ENCODE measurements at places on chromosomes 16 and 17.

- no peak for DNase-seq
These were observed 4.7 kb upstream of the SPAG7 start for GRCh38 chr17:4972322-4972721.

DNA sequence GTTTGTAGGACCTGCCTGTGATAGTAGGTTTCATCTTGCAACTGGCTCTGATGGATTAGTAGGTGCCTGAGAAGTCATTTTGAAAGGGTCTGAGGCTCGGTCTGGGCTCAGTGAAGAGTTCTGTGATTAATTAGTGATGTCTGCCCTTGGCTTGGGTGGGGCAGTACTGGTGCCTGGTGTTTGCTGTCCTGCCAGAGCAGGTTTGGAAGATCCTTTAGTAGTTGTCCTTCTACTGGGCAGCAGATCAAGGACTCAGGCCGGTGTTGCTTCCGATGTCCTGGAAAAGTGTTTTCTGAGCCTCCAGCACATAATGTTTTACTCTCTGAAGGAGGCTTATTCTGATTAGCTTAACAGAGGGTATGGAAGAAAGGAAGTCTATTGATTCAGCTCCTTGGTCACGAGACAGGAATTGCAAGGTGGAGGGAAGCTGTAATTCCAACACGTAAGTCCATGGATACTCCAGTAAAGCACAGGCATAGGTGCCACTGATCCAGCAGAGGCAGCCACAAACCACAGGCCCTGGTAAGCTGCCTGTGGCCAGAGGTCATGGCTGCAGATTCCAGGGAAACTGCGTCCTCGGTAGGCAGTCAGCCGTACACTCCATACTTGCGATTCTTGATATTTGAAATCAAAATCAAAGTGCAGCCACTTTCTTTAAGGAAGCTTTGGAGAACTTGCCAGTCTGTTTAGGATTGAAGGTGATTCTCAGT lies 18.7 kb downstream of the HLF start:
- DNase-seq, result no peak

DNA sequence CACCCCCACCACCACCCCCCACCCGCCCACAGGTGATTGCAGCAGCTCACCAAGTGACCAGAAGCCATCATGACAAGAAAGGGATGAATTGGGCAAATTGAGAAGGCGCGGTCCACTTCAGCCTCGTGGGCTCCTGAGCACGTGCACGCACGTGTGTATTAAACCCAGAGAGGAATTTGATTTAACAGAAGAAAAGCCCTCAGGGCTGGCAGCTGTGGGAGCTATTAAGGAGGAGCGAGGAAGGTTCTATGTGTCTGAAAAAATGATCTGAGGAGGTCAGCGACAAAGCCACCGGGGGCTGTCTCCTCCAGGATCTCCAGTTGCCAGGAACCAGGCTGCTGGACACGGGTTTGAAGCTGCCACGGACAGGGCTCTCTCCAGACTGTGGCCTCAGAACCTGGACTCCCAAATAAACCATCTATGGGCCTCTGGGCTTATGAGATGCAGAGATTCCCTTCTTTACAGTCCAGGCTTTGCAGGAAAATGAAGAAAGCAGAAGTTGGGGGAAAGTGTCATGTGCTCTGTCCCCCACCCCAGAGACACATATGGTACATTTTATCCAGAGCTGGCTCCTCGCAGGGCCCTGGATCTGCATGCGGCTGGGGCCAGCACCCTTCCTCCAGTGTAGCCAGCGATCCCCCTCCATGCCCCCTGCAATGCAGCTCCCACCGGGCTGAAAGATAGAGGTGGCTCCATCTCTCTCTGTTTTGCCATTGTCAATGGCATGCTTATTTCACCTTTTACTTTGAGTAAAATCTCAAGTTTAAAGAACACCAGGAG lies 219.7 kb upstream of the RPL38 start:
- no peak for DNase-seq

DNA sequence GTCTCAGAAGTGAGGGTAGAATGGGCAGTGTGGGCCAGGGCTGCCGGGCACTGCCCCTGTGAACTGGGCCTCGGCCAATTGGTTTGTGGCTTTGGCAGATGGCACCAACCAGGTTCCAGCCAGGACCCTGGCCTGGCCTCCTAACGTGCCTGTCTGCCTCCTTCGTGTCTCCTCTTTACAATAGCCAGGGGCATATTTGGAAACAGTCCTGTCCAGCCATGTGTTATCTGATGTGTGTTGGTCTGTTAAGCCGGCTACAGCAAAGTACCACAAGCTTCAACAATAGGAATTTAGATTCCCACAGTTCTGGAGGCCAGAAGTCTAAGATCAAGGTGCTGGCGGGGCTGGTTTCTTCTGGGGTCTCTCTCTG lies 14.6 kb downstream of the CRISPLD2 start:
- DNase-seq, result no peak

GRCh38 chr16:75376475-75377161 lies 56.7 kb downstream of the CFDP1 start:
- no peak for DNase-seq

GRCh38 chr17:57755480-57756070 lies 10.5 kb upstream of the CCDC182 start:
- no peak for DNase-seq

Measured in activated naive CD4-positive, alpha-beta T cell treated with Interleukin-2 at 50 U/mL for 16 hours (primary cell).